ENCODE measurements at places on chromosomes 16 and 17.

- no peak for DNase-seq
Observed at GRCh38 chr16:27700304-27700995, 150.5 kb downstream of the KATNIP start.

DNA sequence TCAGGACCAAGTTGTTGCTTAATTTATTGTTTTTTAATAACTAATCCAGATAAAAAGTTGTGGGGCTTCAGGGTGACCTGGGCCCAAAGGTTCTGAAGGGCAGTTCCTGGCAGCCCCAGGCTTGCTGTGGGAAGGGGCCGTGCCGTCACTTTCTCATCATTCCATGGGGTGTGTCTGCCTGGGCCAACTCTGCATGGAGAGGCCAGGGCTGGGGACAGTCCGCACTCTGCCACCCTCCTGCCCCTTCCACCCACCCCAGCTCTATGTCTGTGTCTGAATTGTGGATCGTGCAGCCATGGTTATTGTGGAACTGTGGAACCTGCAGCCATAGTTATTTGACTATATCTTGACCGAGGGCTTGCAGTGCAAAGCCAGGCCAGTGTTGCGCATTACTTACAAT lies 4.0 kb downstream of the LIMD2 start:
- no peak for DNase-seq

DNA sequence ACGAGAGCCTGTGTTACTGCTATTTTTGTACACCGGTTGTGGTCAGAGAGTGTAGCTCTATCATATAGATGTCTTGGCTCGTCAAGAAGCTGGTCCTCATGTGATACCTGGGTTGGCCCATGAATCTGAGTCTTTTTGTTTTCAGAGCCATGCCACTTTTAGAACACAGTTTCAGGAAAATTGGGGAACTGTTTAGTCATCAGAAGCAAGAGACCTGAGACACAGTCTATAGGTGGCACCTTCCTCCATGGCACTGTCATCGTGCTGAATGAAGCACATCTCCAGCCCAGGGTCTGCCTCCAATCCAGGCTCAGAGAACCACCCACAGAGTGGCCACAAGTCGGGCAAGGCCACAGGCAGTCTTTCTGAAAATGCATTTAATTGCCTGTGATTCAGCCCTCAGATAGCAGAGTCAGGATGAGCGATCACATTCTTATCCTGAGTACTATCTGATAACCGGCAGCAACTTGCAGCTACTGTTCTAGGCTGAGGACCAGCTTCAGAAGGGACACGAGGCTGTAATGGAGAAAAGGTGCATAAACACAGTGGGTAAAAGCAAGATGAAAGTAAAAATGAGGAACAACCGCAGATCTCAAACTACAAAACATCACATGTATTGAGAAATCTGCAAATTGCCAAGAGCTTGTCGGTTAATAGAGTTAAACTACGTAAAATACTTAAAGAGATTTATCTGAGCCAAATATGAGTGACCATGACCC lies 14.2 kb upstream of the HAPSTR1 start:
- no peak for DNase-seq

DNA sequence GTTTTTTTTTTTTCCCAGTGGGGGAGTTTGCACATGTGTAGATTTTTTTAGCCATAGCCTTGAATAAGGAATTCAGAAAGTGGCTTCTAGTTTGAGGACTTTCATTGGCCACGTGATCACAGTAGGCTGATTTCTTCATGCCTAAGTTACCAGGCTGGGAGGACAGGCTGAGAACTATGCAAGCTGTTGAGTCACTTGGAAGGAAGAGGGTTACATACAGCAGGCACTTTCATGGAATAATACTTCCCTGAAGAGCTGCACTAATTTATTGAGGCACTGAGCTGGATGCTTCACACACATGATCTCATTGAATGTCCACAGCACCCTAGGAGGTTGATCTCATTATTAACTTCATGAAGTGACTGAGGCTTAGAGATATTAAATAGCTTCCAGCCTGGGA lies 22.8 kb downstream of the PRKCB start:
- DNase-seq: no peak

GRCh38 chr16:27164352-27164751 lies 39.0 kb upstream of the KDM8 start:
- no peak for DNase-seq

DNA sequence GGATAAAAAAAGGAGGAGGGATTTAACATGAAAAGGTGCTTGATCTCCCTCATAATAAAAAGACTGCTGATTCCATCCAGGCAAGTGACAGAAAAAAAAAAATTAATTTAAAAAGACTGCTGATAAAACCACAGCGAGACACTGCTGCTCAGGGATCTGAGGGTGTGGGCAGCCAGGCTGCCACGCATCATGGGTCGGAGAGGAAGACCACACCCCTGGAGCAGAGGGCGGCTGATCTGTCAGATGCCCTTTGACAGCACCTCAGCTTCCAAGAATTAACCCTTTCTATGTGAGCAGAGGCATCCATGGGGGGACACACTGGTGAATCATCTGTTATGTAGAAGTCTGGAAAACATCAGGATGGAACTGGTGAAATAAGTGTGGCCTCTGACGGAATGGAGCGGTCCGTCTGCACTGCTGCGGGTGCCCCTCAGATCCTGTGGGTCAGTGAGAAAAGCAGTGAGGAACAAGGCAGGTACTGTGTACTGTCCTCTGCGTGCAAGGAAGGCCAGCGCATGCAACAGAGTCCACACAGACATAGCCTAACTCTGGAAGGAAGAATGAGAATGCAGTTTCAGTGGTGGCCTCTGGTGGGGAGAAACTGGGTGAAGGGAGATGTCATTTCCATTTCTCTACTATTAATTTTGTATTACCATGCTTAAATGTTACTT lies 19.8 kb downstream of the MAPT start:
- no peak for DNase-seq

GRCh38 chr17:76092526-76093413 lies 10.8 kb downstream of the EXOC7 start:
- DNase-seq: no peak

GRCh38 chr16:1337486-1337885 lies 4.0 kb downstream of the BAIAP3 start:
- DNase-seq: no peak

GRCh38 chr17:37147301-37147812 lies 198.6 kb downstream of the AATF start:
- no peak for DNase-seq

DNA sequence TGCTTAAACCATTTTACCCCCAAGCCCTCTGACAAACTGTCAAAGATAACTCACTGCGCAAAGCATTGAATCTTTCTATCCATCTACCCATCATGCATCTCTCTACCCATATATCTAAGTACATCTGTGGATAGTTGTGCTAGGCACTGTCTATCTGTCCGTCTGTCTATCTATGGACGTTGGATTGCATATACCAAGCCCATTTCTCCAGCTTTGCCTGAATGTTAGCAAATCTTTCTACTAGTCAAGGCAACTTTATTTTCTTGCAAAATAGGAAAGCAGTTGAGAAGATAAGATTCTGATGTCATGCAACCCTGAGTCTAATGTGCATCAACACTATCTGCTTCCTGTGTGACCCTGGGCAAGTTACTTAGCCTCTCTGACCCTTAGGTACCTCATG lies 117.2 kb downstream of the XYLT1 start:
- no peak for DNase-seq

DNA sequence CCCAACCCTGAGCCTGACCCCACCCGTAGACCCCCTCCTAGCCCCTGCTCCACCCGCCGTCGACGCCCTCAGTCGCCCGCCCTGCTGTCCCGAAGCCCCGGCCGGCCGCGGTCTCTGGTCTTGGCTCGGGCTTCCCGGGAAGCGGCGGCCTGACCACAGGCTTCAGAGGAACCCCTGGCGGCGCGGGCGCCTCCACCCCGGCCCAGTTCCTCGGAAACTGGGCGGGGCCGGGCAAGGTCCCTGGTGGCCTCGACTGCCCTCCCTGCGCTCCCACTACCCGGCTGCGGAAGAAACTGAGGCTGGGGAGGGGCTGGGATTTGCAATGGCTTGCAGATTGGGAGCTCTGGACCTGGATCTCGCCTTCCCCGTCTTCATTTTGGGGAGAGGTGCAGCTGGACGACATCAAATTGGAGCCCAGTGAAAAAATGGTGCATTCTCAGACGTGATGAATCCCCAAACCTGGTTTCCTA lies 692 bp upstream of the SOCS1 start:
- no peak for DNase-seq

- DNase-seq: no peak
Observed at GRCh38 chr17:79616801-79617200, 6.0 kb upstream of the RBFOX3 start.

GRCh38 chr17:74085434-74085833 lies 118.0 kb upstream of the RPL38 start:
- DNase-seq: no peak

GRCh38 chr17:10744501-10745000 lies 14.7 kb upstream of the TMEM220 start:
- no peak for DNase-seq

DNA sequence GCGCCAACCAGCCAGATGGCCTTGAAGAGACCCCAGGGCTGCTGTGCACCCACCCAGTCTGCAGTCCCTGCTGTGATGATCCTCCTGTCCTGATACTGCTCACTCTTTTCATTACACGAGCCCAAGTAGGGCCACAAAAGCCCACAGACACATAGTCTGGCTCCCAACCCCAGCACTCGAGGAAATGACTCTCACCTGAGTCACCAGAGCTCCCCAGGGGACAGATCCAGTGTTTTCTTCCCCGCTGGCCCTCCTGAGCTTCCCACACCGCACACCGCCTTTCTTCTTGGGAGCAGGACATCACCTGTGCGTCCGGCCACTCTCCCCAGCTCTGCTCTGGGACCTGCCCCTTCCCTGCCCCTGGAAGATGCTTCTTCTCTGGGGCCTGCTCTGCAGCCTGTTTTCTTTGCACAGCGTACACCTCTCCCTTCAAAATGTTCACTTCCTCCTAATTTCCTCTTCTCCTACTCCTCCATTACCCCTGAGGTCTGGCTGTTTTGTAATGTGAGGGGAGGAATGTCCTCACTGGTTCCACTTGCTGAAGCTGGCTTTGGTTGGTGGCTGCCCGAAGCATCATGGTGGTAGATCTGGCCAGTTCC lies 2.0 kb upstream of the SCN4A start:
- no peak for DNase-seq

DNA sequence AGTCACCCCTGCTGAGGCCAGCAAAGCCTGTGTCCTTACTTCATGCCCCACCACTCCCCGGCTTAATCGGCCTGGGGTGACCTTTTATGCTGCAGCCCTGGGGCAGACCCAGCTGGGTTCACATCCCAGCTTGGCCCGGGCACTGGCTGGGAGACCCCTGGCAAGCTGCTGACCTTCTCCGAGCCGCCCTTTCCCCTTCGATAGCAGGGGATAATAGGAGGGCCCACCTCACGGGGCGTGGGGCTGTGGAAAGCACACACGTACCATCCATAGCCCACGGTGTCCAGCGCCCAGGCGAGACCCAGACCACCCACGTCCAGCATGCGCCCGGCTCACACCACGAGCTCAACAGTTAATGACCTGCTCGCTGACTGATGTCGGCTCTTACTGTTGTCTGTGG lies 26.8 kb downstream of the TBC1D16 start:
- DNase-seq: no peak

DNA sequence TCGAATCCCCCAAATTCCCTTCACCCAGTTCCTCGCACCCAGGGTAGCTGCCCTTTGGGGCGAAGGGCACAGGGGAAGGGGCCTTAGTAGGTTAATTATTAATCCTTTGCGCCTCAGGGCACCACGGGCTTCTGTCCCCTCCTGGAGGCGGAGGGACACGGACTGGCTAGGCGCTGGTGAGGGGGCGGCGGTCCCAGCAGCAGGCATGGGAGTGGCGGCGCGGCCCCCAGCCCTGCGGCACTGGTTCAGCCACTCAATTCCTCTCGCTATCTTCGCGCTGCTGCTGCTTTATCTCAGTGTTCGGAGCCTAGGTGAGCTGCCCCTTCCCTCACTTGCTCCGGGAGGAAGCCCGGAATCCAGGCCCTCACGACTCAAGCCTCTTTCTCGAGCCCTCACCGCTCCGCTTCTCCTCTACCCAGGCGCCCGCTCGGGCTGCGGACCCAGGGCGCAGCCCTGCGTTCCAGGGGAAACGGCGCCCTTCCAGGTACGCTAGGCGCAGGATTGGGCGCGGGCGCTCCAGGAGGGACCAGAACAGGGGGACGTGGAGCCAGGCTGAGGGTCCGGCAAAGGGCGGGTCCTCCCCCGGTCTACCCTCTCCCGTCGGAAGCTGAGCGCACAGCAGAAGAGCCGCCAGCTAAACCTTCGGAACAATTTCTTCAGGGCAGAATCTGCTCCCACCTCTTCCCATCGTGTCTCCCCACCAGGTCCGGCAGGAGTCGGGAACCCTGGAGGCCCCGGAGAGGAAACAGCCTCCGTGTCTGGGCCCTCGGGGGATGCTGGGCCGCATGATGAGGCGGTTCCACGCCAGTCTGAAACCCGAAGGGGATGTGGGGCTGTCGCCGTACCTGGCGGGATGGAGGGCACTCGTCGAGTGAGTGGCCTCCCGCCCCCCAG lies at the start of gene GLTPD2:
TSS of gene GLTPD2 (plus strand) at position 158 of the 894 bp plus-strand sequence. CDS start at position 206, 48 bp downstream.
- DNase-seq: no peak

GRCh38 chr17:63644846-63645245 lies 22.6 kb downstream of the MAP3K3 start:
- DNase-seq: no peak

- no peak for DNase-seq
Observed at GRCh38 chr17:74446551-74447500, 14.9 kb downstream of the GPRC5C start.

GRCh38 chr17:4785311-4786105 lies 656 bp downstream of the VMO1 start:
- DNase-seq: no peak

DNA sequence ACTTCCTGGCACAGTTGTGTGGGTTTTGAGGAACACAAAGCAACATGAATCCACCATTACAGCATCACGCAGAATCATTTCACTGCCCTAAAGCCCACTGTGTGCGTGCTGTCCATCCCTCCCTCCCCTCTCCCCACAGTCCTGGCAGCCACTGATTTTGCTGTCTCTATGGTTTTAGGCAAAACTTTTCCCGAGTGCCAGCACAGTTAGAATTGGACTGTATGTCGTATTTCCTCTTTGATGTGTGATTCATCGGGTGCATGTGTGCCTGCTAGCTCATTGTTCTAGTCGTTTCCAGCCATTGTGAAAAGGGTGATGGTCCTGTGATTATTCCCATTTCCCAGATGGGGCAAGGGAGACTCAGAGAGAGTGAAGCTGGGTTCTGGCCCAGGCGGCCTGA lies 12.7 kb downstream of the KLHL36 start:
- DNase-seq: no peak

- no peak for DNase-seq
Observed at GRCh38 chr16:58638148-58639036, 8.8 kb upstream of the CNOT1 start.

- no peak for DNase-seq
Observed at GRCh38 chr16:58510097-58510775, 5.1 kb upstream of the SETD6 start.

All from stimulated activated CD8-positive, alpha-beta memory T cell treated with anti-CD3 and anti-CD28 coated beads, Interleukin-12 subunit alpha, Interleukin-12 subunit beta, amount 100 ng/mL, for 1 hour (primary cell).